ENCODE measurements at places on chromosomes 12 and 14. TPM values are rescaled to one million over a fixed set of nuclear protein-coding genes. Genes with fewer than 3 reads are reported as not detected.

GRCh38 chr12:3600039-3600720 lies 109.2 kb downstream of the PRMT8 start:
- no peak for DNase-seq

DNA sequence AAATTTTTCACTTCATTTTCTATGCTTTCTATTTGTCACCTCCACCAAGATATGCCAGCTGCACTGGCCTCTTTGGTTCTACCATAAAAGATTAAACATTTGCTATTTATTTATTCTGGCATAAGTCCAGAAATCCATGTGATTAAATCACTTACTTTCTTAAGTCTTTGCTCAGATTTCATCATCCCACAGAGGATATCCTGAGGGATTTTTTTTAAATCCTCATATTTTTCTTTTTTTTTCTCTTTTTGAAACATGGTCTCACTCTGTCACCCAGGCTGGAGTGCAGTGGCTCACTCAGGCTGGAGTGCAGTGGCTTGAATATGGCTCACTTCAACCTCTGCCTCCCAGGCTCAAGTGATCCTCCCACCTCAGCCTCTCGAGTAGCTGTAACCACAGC lies 645.4 kb upstream of the ATXN7L3B start:
- no peak for DNase-seq

DNA sequence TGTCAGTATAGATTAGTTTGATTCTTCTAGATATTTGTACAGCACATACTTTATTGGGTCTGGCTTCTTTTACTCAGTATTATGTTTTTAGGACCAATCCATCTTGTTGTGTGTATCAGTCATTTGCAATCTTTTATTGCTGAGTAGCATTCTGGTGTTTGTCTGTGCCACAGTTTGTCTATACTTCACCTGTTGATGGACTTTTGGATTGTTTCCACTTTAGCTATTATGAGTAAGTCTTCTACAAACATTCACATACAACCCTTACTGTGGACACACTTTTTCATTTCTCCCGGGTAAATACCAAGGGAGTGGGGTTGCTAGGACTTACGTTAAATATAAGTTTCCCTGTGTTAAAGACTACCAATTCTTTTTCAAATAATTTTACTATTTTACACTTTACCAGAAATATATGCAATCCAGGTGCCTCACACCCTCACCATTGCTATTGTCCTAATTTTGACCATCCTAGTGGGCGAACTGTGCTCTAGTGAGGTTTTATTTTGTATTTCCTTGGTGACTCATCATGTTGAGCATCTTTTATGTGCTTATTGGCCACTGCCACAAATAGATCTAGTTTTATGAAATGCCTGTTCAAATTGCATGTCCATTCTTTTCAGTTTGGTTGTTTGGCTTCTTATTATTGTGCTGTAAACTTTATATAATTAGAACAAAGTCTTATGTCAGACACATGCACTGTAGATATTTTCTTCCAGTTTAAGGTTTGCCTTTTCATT lies 304.7 kb upstream of the TMTC1 start:
- no peak for DNase-seq

- peak; percentile 38 for DNase-seq
Measured at GRCh38 chr12:70920251-70920851, at the start of gene PTPRR. PTPRR (minus strand) TSS chr12:70920738; CDS start chr12:70920390, 348 bp downstream.

GRCh38 chr12:70002912-70003255 lies 177.9 kb downstream of the MYRFL start:
- no peak for DNase-seq

EML5 gene
- 1.6 TPM for total RNA-seq

DNA sequence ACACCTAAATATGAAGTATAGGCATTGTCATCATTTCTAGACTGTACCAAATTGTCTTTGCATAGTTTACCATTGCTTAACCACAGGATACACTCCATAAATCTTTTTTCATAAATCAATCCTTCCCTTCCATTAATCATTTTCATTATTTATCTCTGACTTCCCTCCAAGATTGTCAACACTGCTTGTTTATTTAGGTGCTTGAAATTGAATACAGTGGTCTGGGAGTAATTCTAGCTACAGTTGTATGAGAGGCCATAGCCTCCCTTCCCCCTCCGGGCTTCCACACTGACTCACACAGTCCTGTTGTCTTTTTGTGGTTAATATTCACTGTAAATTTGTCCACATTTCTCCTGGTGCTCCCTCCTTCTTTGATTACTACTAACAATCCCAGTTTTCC lies 114.2 kb upstream of the ARID2 start:
- DNase-seq, result no peak

- DNase-seq, result no peak
Measured at GRCh38 chr12:3337944-3338343, 153.1 kb upstream of the PRMT8 start.

DNA sequence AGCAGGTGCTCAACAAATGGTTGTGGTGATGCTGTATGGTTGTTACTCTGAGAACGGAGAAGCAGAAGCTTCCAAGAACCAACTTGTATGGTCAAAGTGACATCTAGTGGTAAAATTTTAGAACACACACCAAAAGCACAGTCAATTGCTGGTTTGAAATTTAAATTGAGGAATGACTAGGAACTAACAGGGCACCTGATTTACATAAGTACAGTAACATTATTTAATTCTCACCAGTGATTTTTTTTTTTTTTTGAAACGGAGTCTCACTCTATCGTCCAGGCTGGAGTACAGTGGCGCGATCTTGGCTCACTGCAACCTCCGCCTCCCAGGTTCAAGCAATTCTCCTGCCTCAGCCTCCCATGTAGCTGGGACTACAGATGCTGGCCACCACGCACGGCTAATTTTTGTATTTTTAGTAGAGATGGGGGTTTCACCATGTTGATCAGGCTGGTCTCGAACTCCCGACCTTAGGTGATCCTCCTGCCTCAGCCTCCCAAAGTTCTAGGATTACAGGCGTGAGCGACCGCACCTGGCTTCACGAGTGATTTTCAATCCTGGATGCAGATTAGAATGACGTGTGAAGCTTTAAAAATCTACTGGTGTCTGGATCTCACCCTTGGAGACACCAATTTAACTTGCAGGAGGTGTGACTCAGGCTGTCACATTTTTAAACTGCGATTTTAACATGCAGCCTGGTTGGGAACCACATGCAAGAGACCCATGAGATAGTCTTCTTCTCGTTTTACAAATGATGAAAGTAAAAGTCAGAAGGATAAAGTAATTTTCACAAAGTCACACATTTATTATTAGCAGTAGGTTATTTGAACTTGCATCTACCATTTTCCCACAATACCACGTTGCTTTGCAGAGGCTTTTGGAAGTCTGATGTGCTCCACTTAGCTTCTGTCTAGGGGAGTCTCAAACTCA lies 14.1 kb upstream of the NUMB start:
- DNase-seq, result no peak

DNA sequence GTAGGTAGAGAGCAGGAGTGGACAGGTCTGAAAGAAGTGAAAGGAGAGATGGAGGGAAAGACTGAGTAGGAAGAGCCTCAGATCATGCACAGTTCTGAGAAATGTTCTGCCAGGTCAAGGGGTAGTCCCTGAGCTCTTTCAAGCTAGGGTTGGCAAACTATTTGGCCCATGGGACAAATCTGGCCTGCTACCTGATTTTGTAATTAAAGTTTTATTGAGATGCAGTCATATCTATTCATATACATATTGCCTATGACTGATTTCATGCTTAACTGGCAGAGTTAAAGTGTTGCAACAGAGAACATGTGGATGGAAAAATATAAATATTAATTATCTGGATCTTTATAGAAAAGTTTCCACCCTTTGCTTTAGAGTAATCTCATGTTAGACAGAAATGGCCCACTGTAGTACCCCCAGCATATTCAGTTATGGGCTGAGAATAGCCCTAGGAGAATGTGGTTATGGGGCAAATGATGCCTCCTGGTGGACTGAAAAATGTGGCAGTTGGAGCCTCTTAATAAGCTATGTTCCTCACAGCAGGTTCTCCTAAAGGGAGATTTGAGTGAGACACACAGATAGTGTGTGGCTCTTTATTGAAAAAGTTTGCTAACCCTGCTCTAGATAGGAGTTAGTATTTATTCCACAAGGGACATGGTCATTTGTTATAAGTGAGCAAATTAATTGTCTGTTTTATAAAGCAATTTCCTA lies 476.9 kb downstream of the LRIG3 start:
- no peak for DNase-seq

GRCh38 chr12:126582231-126582630 lies 1517.0 kb downstream of the AACS start:
- no peak for DNase-seq

C12orf54 gene
- 0.65 TPM for total RNA-seq

ANO4 gene
- 0.42 TPM for total RNA-seq

DYRK4 gene
- 33.8 TPM for total RNA-seq
